NCI-H1436 (cell line): ENCODE measurements at places on chromosomes 5 and 9.

- DNase-seq: no peak
These were observed 68.1 kb downstream of the FBXW11 start for GRCh38 chr5:171938358-171938757.

DNA sequence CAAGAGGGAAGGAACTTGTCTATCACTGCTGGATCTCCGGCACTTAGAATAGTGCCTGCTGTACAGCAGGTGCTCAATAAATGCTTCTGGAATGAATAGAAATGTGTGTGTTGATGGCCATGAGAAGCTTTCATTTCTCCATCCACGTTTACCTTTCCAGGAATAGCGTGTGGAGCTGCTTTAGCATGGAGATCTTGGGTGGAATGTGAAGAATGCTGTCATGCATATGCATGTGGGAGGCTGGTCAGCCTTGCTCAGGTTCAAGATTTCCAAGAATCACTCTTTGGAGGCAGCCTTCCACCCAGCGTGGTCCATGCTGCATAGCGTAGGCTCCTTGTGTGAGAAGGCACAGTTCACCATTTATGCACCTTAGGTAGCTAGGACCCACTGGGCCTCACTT, 19.2 kb downstream of the COL15A1 start:
- DNase-seq: no peak

DNA sequence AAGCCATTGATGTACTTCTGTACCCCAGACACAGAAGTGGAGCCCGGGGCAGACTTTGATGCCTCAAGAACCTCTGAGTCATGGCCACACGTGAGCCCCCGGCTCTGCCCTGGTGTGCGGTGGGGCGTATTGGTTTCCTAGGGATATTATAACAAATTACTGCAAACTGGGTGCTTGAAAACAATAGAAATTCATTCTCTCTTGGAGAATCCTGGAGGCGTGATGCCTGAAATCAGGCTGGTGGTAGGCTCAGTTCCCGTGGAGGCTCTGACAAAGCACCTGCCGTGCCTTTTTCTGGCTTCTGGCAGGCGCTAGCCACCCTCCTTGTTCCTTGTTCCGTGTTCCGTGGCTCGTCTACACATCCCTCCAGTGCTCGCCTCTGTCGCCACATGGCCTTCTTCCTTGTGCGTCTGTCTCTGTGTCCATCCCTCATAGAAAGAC, 24.2 kb downstream of the NEK6 start:
- DNase-seq: no peak

GRCh38 chr9:133631111-133631510, 5.1 kb upstream of the DBH start:
- DNase-seq: no peak

GRCh38 chr5:112576298-112576925, 157.3 kb upstream of the EPB41L4A start:
- DNase-seq: no peak

DNA sequence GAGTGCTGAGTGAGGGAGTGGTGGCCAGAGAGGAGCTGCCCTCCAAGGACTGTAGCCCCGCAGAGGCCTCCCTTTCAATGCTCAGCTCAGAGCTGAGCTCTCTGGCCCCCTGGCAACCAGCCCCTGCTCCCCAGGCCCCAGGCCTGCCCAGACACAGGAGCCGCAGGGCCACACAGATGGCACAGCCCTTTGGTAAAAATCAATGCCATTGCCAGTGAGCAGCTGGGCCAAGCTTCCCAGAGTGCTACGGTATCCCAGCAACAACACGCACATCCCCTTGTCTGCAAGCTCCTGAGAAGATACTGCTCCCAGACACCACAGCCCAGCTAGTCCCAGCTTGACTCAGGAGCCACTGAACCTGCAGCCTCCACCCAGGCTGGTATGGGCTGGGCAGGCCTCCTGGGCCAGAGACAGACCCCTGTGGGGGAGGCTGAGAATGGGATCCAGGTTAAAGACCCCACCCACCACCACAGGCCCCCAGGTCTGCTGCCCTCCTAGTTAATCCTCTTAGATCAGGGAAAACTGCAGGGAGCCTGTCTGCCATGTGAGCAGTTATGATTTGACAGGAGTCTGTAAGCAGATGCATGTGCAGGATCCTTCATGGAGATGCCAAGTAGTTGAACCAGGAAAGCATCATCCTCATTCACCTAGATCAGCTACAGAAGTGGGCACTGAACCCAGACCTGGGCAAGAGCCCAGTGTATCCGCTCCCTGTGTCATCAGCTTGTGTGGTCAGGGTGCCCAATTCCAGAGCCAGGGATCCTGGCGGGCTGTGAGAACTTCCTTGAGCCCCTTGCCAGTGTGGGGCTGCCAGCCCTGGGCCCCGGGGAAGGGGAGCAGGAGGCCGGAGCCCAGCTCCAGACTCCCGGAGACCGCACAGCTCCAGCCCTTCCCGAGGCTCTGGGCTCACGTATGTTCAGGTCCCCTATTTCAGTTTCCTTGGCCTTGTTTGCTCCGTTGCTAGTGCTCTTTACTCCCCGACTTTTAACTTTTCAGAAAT, 26.7 kb upstream of the ADAMTS2 start:
- no peak for DNase-seq

DNA sequence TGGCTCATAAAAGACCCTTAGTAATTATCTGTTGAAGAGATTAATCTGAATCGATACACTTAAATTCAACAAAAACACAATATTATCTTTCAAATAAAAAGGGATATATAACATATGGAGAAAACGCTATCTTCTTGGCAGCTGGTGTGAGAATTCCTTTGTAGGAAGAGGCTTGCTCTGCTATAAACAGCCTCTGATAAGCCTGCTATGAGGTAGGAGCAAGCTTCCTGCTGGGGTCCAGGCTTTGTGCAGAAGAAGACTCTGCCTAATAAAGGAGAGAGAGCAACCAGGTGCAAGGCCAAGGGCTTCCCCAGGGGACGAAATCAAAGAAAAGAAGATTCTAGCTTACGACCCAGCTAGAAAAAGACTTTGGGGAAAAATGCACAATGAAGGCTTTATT, 43.3 kb upstream of the SSBP2 start:
- no peak for DNase-seq

- no peak for DNase-seq
These were observed 709 bp downstream of the WHRN start for GRCh38 chr9:114504341-114505186.

DNA sequence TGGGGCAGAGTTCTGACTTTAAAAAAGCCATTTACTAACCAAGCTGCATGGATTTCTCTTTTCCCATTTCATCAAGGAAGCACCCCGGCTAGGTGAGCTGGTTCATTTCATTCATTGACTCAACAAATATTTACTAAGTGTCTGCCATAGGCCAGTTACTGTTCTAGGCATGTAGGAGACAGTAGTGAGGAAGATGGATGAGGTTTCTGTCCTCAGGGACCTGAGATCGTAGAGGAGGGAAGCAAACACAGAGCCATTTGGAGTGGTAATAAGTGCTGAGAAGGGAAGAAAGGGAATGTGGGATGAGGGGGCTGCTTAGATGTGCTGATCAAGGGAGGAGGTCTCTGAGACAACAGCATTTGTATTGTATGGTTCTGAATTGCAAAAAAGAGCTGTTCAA, 120.4 kb downstream of the C9orf152 start:
- DNase-seq: no peak

DNA sequence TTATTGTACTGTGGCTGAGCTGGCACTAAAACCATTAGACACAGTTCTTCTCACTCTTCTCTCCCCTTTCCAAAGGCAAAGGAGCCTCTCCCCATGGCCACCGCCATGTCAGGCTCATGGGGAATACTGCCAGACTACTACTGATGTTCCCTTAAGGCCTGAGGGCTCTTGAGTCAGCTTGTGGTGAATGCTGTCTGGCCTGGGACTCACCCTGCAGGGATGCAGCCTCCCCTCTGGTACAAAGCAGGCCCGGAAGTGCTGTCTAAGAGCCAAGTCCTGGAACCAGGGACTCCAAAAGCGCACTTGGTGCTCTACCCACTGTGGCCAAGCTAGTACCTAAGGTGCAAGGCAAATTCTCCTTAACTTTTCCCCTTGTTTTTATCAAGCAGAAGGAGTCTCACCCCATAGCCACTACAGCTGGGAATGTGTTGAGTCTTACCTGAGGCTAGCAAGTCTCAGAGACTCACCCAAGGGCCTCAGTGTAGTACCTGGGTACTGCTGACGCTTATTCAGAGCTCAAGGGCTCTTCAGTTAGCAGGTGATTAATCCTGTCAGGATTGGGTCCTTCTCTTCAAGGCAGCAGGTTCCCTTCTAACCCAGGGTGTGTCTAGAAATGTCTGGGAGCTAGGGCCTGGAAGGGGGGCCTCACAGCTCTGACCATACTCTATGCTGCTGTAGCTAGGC, 33.2 kb upstream of the C5orf46 start:
- DNase-seq: no peak

- DNase-seq: no peak
These were observed 44.4 kb upstream of the AFAP1L1 start for GRCh38 chr5:149227168-149227826.

DNA sequence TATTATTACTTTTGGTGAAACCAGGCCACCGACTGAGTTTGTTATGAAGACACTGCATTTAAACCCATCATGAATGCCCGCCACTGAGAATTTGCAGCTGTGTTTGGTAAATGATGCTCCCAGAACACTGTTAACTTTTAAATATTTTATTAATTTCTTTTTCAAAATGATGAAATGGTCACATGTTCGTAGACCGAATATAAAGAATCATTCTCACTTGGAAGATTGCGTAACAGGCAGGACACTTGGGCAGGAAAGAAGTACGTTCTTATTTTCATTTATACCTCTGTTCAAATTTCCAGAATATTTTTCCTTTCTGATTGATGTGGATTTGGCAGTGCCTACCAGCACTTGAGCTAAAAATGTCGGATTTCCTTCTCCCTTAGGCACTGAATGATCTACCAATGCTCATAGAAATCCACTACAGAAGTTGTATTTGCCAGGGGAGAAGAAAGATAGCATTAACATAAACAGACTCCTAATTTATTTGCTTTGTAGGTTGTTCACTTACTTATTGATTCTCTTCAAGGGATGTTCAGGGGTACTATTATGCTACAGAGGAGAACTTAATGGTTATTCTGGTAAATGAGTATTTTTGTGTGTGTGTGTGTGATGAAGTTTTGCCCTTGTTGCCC, 13.8 kb downstream of the CYFIP2 start:
- DNase-seq: no peak

- DNase-seq: no peak
These were observed 43.9 kb downstream of the BOD1 start for GRCh38 chr5:173572431-173573125.
